AG20443 (cell line): ENCODE measurements at places on chromosomes 6 and 20.
A peak's percentile ranks its signal among the peaks of the same experiment; 100 is the strongest.

- DNase-seq = peak; percentile 86
Measured at GRCh38 chr6:89035252-89036101, 45.1 kb upstream of the PNRC1 start.

DNA sequence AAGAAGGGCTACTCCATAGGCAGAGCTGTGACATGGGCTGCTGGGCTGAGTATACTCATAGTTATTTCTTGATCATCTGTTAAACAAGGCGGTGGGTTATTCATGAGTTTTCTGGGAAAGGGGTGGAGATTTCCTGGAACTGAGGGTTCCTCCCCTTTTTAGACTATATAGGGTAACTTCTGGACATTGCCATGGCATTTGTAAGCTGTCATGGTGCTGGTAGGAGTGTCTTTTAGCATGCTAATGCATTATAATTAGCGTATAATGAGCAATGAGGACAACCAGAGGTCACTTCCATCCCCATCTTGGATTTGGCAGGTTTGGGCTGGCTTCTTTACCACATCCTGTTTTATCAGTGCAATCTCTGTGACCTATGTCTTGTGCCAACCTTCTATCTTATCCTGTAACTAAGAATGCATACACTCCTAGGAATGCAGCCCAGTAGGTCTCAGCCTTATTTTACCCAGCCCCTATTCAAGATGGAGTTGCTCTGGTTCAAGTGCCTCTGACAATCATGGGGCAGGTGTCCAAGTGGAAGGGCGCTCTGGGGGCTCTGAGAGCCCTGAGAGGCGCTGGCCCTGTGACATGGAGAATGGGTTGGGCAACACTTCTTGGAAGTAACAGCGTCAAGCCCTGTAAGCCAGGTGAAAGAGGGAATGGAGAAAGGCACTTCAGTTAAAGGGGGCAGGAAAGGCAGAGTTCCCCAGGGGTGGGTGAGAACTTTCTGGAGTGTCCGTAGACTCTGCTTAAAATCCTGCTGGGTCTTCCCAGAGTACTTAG lies 354.2 kb upstream of the SULF2 start:
- no peak for DNase-seq

- DNase-seq = no peak
Measured at GRCh38 chr6:149045404-149045803, 272.1 kb upstream of the TAB2 start.

DNA sequence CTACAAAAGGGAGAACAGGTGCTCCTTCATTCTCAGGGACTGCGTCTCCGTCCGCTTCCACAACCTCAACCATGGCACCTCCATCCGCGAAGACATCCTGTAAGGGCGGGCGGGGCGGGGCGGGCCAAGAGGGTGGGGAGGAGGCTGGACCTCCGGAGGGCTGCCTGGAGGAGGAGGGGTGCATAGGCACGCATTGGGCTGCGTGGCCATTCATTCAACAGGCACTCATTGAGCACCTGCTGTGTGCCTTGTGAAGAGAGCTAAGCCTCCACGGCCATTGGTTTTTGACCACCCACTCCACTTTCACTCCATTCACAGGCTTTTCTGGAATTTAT lies 435 bp downstream of the ZSWIM3 start:
- peak; percentile 31 for DNase-seq

DNA sequence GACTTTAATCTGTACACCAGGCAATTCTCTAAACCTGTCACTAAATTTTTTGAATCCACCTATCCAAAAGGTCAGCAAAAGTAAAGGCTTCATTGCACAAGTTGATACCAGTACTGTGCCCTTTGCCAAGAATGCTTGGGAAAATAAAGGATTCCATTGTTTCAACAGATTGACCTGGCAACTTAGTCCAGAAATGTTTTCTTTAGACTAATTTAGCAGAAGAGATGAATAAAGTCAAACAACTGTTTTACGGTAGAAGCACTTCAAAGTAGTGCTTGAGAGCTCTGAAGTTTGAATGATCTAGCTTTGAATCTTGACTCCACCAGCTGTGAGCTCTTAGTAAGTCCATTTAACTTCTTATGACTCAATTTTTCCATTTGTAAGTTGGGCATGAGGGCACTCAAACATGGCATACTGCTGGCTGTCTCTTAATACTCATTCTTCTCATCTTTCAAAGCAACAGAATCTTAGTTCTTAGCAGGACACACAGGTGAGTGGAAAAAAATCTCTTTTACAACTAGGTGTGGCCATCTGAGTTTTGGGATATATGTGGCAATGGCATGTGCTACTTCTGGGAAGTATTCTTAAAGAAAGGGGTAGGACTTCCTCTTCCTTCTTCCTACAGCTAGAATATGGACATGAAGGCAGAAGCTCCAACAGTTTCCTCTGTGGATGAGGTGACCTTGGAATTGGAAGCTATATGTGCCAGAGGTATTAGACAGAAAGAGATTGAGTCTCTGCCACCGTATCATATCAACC lies 55.9 kb upstream of the LOC128125822 start:
- no peak for DNase-seq

DNA sequence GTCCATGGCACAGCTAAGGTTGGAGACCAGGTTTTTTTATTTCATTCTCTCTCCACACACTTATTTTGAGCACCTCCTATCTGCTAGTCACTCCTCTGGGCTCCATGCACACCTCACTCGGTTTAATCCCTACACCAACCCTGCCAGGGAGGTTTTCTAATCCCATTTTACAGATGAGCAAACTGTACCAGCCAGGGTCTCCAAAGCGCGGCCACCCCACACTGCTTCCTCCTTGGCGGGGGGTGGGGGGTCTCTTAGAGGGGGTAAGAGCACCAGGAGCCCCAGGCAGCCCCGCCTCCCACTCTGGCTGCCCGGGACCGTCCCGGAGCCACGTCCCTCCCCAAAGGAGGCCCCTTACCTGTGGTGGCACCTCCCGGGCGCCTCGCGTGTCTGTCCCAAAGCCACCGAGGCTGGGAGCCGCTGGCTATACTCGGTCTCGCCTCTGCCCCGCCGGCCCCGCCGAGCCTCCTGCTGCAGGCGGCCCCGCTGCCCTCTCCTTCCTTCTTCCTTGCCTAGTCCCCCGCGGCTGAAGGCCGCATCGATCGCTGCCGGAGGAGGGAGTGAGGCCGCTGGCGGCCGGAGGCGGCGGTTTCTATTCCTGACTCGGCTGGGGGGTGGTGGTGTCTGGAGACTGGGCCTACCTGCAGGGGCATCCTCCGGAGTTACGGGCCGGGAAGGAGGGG lies at the start of gene KCNS1:
Gene KCNS1, minus strand, starts transcription at position 565 of the 683 bp plus-strand sequence. CDS start 1,891 bp downstream, outside the sequence.
- peak; percentile 56 for DNase-seq

GRCh38 chr20:37823296-37823980 lies 79.5 kb upstream of the VSTM2L start:
- DNase-seq = peak; percentile 47

- DNase-seq = no peak
Measured at GRCh38 chr6:38177882-38178583, 358.5 kb downstream of the ZFAND3 start.

GRCh38 chr20:16528078-16528477 lies 45.2 kb downstream of the KIF16B start:
- DNase-seq = peak; percentile 63

DNA sequence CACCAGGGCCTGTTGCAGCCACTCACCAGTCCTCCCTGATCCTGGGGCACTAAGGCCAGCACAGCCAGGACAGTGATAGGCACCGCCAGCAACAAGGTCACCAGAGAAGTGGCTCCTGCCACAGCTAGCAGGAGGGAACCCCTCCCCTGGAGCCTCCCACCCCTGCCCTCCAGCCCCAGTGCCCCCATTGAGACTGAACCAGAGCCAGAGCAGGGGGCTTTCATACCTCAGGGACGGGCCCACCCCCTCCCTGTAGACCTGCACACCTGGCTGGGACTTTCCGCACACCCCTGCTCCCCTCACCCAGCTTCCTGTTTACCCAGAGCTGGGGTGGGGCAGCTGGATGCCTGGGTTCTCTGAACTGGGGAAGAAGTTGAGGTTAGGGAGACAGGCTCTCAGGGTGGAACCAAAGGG lies at the start of gene LTB:
Gene LTB, minus strand, starts transcription at position 195 of the 414 bp plus-strand sequence. Its CDS starts 7 bp downstream, at position 188.
- no peak for DNase-seq

- no peak for DNase-seq
Measured at GRCh38 chr6:159431750-159432149, 261.3 kb downstream of the SOD2 start.

GRCh38 chr6:119830494-119831295 lies 481.1 kb upstream of the MAN1A1 start:
- DNase-seq = no peak

DNA sequence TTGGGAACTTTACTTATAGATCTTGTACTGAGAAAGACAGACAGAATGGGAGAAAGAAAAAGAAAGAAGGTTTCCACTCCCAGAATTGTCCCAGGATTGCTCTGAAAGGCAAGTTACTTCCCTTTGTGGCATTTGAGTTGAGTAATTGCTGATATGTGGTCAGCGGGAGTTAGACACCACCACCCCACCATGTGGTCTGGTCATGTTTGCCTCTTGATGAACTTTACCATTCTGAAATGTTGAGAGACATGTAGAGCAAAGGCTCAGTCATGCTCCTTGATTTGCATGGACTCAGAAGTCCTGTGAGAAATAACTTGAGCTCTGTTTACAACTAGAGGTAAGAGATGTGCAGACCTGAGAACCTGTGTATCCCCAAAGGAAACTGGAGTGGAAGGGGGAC lies 17.1 kb downstream of the TCF21 start:
- DNase-seq = no peak

DNA sequence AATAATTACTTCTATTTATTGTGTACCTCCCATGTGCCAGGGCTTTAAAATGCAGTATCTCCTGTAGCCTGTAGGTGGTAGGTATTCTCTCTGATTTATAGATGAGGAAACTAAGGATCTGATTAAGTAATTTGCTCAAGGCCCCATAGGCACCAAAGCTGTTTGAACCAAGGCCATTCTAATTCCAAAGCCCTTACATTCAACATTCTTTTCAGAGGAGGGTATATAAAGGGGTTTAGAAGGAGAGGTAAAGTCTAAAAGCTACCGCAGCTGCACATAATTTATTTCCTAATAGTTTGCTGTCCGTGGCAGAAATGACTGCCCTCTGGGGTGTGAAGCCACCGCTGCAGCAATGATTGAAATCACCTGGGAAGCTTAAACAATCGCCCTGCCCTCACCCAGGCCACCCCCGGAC lies 95.0 kb upstream of the FAM8A1 start:
- DNase-seq = peak; percentile 22

GRCh38 chr6:36964349-36964748 lies 9.8 kb downstream of the PI16 start:
- no peak for DNase-seq

GRCh38 chr6:42984924-42985475 lies 630 bp downstream of the PPP2R5D start:
- peak; percentile 28 for DNase-seq

- DNase-seq = no peak
Measured at GRCh38 chr6:159062564-159062945, 17.8 kb upstream of the TAGAP start.

- no peak for DNase-seq
Measured at GRCh38 chr6:106051226-106051625, 34.9 kb upstream of the PRDM1 start.

DNA sequence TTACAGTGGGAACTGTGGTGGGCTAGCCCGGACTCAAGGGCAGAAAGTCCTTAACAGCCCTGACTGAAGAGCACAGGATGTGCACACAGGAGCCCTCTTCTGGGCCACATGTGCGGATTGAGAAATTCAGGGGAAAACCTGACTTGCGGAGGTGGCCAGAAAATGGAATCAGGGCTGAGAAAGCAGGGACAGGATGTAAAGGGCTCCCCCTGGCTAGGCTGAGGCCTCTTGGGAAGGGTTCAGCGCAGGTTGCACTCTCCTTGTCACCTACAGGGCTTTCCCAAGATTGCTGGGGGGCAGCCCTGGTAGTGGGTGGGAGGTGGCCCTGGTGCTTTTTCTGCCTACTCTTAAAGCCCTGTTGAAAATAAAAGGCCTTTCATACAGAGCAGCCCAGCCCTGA lies 251.2 kb downstream of the SLC24A3 start:
- DNase-seq = no peak

DNA sequence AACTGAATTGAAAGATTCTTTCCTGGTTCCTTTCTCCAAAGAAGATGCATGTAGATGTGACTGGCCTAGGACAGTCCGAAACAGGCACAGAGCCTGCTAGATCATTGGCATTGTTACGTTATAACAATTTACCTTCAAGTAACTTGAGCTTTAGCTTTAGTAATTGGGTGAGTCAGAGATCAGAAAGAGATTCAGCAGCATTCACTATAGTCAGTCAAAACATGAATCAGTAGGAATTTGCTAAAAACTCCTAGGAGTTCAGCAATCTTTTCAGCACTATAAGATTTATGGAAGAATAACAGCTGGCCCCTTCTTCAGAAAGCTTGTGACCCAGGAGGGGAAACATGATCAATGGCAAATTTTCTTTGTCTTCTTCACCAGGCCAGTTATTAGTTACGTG lies 281.7 kb upstream of the PRDM1 start:
- DNase-seq = peak; percentile 22

- no peak for DNase-seq
Measured at GRCh38 chr20:5731753-5732366, 18.3 kb upstream of the SHLD1 start.

- DNase-seq = no peak
Measured at GRCh38 chr6:131792091-131792496, 15.7 kb upstream of the ENPP1 start.

- DNase-seq = peak; percentile 42
Measured at GRCh38 chr6:3516092-3516491, 59.2 kb upstream of the SLC22A23 start.

DNA sequence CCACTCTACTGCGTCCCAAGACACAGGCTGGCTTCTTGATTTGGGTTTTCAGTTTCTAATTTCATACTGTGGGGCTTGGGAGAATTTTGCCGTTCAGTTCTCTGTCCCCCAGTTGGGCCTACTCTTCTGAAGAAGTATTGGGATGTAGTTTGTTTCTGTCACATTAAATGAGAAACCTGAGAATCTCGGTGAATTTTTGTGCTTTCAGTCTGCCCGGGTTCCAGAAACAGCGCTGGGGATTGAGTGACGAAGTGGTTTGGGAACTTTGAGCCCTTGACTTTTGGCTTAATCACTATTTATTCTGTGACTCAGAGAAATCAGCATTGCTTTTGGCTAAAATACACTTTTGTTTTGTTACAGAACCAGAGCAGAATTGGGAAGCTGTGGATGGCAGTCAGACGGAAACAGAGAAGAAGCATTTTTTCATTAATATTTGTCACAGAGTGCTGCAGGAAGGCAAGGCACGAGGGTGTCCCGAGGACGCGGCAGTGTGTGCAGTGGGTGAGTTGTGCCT lies 74.0 kb downstream of the IGF2R start:
- peak; percentile 72 for DNase-seq

DNA sequence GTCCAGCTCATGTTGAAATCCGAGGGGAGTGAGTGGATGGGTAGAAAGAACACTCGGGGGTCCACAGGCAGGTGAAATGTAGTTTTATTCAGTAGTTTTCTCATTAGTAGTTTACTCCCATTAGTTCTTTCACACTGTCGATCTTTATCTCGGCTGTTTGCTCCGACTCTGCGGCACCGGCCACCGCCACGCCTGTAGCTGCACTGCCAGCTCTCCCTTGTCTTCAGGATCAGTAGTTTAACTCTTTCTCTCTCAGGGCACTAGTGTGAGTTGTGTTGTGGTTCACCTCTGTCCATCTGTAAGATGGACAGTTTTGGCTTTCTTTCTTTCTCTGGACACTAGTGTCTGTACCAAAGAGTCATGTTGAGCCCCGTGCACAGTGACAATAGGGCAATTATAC lies 195.7 kb downstream of the LMBRD1 start:
- no peak for DNase-seq

- no peak for DNase-seq
Measured at GRCh38 chr20:14696478-14696877, 359.1 kb upstream of the FLRT3 start.
